ENCODE measurements at places on chromosomes 1 and 21.

DNA sequence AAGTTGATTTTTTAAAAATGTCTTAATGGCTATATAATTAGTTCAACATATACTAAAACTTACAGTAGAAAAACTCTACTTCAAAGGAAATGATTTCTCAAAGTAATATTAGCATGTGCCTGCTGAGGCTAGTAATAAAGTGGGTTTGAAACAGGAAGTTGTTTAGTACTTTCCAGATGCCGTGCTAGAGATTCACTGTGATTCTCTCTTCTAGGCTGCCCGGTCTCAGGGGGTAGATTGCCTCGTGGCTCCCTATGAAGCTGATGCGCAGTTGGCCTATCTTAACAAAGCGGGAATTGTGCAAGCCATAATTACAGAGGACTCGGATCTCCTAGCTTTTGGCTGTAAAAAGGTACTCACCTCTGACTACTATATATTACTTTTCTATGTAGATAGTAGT lies 9.1 kb downstream of the EXO1 start:
- no peak for DNase-seq

DNA sequence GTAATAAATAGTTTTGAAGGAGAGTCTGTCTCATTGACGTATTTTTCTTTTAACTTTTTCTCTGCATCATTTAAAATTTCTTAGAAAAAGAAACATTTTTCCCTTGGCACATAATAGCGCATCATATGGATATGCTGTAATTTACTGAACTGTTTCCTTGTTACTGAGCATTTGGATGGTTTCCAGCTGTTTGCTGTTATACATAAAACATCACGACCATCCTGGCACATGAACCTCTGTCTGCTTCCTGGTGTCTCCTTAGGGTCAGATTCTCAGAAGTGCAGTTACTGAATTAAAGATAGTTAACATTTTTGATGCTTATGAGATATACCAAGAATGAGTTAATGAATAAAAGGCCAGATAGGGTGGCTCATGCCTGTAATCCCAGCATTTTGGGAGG lies 67.2 kb downstream of the BACE2 start:
- no peak for DNase-seq

GRCh38 chr1:15492596-15492995 lies 16.7 kb downstream of the CELA2B start:
- no peak for DNase-seq

DNA sequence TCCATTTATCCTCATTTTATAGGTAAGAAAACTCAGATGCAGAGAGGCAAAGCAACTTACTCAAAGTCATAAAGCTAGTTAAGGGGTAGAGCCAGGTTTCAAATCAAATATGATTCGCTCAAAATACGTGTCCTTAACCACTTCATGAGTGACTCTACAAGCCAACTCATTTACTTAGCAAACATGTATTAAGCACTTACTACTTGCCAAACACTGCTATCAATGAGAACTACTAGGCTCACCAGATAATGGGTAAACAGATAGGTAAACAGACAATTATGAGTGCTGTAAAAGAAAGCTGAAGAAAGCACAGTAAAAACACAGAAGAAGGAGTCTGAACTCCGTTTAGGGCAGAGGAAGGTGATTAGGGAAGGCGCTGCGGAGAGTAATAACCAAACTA lies 65.9 kb downstream of the WDR64 start:
- DNase-seq = no peak

- DNase-seq = no peak
Observed at GRCh38 chr1:63643926-63644325, 50.7 kb downstream of the PGM1 start.

DNA sequence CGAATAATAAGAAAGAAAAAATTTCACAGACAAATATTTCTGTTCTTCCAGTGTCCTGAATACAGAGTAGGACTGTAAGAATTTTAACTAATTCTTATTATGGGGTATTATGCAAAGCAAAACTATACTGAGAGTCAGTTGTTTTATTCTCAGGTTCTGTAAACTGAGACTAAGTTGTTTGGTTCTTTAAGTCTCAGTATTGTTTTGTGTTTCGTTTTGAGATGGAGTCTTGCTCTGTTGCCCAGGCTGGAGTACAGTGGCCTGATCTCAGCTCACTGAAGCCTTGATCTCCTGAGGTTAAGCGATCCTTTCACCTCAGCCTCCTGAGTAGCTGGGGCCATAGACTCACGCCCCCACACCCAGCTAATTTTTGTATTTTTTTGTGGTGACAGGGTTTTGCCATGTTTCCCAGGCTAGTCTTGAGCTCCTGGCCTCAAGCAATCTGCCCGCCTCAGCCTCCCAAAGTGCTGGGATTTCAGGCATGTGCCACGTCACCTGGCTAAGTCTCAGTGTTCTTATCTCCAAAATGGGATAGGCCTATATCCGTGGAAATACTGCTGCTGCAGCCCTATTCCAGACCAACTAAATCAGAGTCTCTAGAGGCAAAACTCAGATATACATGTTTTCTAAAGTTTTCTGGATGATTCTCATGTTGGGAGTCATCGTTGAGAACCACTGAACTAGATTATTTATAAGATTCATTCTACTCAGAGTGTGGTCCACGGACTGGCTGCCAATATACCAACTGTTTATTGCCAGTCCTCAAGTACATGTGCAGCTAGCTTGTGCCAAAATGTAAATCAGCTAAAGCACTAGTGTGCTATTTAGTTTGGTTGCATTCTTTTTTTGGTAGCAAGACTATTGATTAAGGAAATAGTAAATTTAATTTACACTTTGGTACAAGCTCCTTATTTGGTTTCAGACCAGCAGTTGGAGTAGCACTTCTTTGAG lies 116.6 kb downstream of the HS2ST1 start:
- DNase-seq = no peak

DNA sequence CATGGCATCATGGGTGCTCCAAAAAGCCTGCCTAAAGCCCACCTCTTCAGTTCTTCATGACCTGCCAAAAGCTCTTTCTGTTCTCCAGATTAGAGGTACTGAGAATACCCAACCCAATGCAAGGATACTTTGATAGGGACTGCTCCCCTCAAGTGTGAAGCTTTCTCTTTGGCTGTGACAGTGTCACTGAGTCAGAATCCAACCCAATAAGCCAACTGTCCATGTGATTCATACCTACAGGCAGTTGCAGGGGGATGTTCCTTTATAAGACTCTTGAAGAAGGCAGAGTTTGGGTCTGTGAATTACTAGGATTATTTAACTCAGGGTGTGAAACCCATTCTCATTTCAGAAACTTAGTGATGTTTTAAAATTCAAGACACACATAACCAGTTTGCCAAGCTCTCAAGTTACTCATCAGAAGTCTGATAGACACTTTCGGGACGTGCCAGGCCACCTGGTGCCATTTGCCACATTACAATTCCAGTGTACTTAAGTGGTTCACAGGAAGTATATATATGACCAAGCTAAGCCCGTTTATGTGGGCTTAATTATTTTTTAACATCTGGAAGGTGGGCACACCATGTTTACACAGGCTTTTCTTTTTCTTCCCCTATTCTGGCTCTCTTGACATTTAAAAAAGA lies 265.8 kb downstream of the NFIA start:
- no peak for DNase-seq

DNA sequence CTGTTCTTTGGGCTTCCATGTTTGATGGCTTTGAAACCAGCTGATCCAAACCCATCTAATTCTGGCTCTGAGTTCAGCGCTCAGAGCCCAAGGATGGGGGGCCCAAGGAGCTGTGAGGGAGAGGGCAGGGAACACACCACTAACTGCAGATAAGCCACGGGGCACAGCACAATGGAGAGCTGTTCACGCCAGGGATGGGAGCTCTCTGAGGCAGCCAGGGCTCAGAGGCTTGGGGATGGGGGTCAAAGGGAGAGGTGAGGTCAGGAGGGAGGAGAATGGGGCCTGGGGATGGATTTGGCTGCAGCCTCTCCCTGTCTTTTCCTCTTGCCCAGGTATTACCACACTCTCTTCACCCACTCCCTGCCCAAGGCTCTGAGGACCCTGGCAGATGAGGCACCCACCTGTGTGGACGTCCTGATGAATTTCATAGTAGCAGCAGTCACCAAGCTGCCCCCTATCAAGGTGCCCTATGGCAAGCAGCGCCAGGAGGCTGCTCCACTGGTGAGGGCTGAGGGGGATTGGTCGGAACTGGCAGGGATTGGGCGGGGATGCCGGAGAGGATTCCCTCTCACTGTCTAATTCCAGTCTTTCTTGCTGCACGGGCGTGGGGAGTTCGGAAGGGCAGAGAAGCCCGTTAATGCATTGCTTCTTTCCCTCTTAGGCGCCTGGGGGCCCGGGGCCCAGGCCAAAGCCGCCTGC lies 11.3 kb downstream of the SLC30A2 start:
- DNase-seq = no peak

DNA sequence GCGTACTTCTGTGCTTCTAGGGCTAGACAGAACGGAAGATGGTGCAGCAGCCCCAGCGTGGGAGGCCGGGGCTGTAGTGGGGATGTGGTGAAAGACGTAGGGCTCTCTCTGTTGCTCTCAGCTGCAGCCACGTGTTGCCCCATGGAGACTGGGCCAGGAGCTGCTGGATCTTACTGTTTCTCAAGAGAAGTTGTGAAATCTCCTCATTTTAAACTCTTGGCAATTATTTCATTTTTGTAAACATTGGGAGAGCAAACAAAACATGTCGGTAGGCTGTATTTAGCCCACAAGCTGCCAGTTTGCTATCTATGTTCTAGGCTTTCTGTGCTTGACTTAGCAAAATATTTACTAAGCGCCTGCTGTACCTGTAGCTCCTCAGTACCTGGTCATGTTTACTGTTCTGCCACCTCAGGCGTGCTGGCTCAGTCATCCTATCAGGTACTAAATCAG lies 15.9 kb upstream of the ELOA start:
- no peak for DNase-seq

- DNase-seq = no peak
Observed at GRCh38 chr21:39451332-39452206, at the start of gene SH3BGR. Gene SH3BGR (plus strand): TSS chr21:39451970. CDS start chr21:39452097, 127 bp downstream.

GRCh38 chr1:94538243-94538827 lies 3.2 kb downstream of the F3 start:
- DNase-seq = no peak

- DNase-seq = no peak
Observed at GRCh38 chr1:86155051-86155806, 1.3 kb downstream of the COL24A1 start.

DNA sequence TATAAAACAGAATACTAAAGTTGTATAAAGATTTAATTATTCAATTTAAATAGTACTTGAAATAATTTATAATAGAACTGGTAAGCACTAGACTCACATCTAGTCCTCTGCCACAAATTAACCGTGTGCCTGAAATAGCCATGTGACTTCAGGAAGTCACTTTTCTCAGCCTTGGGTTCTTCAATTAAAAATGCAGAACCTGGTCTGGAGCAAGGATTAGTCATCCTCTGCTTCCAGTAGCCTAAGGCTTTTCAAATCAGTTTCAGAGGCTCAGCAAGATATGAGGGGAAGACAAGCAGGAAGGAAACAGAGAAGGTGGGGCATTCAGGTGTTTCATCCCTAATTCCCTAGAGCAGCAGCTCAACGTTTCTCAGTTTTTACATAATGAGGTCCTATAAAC lies 23.0 kb downstream of the DPH5 start:
- DNase-seq = no peak

DNA sequence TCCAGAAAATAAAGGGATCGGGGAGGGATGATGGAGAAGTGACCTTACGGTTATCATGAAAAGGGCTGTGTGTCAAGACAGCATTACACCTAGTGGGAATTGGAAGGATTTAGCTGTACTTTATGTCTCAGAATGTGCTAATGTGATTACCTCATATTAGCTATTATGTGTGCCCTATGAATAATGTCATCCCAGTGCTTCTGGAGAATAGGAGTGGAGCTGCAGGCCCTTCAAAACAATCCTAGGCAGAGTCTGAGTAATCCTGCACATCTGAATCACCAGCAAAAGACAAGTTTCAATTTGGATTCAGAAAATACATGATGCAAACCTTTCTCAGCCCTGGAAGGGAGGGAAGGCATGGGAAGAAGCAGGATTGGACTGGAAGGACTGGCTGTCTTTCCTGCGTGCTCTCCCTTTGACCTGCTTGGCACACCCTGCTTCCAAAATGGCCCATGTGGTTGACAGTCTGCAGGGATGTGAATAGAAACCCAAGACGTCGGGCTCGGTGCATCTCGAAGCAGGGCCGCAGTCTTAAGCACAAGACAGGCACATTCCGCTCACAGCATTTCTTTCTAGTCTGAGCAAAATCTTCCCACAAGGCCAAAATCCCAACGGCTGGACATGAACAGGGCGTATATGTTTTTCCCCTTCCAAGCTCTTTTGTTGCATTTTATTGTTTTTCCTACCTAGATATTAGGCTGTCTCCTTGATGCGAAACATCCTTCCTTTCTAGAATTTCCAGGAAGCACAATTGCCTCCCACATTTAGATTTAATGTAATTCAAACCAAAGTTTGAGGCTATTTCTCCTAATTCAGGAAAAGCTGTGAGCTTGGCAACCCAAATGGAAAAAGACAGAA lies 54.3 kb upstream of the TARBP1 start:
- no peak for DNase-seq

DNA sequence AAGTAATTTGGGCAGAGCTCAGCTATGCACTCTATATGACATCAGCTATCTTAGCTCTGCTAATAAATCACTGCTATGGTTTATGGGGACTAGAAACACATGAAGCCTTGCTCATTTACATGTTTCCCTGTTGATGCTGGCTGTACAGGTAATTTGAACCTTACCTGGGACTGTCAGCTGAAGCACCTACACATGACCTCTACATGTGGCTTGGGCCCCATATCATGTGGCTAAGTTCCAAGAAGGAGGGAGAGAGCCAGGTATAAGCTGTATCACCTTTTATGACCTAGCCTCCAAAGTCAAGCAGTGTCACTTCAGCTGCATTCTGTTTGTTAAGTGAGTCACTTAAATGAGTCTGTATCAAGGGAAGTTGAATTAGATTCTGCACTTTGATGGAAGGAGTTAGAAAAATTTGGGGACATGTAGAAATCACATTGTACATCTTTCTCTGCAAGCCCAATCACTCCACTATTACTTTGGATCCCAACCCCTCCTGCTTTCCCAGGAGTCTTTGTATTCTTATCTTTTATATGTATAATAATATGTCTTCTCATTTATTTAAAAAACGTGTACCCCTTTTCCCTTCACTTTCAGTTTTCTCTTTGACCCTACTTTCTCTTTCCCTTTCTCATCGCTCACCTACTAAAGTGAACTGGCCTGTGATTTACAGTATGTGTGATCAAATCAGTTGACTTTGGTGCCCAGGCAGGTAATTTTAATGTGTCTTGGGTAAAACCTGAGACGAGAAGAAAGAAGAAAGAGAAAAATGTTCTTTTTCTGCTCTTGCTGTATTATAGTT lies 53.4 kb upstream of the PRKACB start:
- DNase-seq = peak; percentile 27

DNA sequence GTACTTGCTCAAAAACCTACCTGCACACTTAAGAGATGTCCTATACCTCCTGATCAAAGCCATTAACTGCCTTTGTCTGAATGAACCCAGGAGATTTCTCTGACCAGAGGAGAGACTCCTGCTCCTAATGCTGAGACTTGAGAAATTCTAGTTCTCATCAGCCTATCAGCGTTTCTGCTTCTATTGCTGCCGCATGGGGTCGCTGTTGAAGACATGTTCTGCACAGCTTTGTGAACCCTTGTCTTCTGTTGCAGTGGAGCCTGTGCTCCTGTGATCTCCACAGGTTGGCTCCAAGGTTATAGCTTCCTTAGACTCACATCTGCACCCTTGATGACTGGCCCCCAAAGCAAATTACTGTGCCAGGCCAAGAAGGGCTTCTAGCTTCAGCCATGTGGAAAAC lies 40.2 kb downstream of the EDN2 start:
- no peak for DNase-seq

All from activated CD8-positive, alpha-beta T cell treated with anti-CD3 and anti-CD28 coated beads, Interleukin-2, amount 10 ng/mL, durations not matched to agents 7 days and 5 days (primary cell).